ENCODE measurements at places on chromosomes 1 and 21. TPM values are rescaled to one million over a fixed set of nuclear protein-coding genes. Genes with fewer than 3 reads are reported as not detected.

- no peaks in the 10 kb centered on the region for H3K27me3 ChIP-seq
- no peak overlapping the region for H3K27ac ChIP-seq
- H3K36me3 ChIP-seq = no peaks in the 10 kb centered on the region
- H3K4me3 ChIP-seq = no peak overlapping the region
Measured at GRCh38 chr1:77664939-77665516, 17.4 kb downstream of the ZZZ3 start.

DNA sequence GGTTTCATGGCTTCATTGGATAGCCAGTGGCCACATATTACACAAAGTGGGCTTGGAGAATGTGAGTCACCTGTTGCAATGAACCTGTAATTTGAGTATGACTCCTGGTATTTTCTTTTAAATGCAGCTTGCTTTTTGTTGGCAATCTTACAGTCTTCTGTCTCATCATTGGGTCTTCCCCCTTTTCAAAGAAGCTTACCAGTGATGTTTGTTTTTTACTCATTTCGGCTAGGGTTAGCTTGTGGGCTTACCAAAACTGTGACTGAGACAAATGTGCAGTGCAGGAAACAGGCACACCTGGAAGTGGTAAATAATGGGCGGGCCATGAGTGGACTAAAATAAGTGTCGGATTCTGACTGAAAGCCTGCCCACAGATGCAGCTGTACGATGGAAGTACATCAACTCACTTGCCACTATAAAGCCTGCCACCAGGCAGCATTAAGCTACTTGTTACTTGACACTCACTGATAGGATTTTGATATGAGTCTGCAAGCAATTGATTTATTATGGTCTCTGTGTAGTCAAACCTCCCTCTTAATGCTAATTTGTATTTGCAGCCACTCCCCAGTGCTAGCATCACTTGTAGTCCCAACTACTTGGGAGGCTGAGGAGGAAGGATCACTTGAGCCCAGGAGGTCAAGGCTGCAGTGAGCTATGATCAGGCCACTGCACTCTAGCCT, 4.2 kb downstream of the HHAT start:
- H3K27me3 ChIP-seq = no peaks in the 10 kb centered on the region
- peaks cover 6% of the 10 kb centered on the region for H3K4me1 ChIP-seq
- H3K27ac ChIP-seq = no peak overlapping the region
- no peak overlapping the region for H3K4me3 ChIP-seq

DNA sequence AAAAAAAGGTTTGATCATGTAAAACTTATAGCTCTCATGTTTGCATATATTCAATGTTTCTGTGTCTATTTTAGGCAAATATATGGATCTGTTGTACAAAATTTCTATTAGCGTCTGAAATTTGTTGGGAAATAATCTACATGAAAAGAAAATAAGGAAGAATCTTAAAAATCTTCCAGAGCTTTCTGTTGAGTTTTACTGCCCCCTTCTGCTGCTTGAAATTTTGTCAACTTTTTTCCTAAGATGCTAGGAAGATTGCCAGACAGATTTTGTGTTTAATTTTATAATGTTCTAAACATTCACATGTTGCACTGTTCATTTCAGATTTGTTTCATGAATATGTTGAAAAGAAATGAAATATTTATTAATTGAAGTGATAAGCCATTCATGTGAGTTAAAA, 2.5 kb upstream of the PTGS2 start:
- no peaks in the 10 kb centered on the region for H3K27me3 ChIP-seq
- DNase-seq = peak; percentile 68
- H3K36me3 ChIP-seq = no peaks in the 10 kb centered on the region
- peak overlapping the region; percentile 99 for H3K4me3 ChIP-seq
- peaks cover 26% of the 10 kb centered on the region for H3K4me1 ChIP-seq
- peak overlapping the region; percentile 91 for H3K27ac ChIP-seq

The PLPPR4 gene
- not detected for total RNA-seq

Data from endothelial cell of umbilical vein (primary cell).